ENCODE measurements at places on chromosomes 2 and 18.

GRCh38 chr18:8957731-8958130 is 144.8 kb upstream of the NDUFV2 start:
- no peak for DNase-seq

DNA sequence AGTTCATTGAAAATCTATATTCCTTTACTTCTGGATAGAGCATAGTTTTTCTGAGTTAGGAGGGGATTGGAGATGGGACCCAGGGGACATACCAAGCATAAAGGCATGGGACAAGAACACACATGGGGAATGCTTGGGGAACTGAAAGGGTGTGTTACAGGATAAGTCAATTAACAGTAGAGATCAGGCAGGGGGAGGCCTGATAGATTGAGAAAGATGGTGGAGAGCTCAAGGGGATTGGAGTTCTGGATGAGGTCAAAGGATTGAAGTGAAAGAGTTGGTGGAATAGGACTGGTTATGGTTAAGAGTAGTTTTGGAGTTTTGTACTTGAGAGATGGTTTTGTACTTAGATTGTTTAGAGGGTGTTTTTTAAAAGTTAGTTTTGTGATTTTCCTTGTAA is 16.1 kb downstream of the ACSL3 start:
- DNase-seq, result no peak

DNA sequence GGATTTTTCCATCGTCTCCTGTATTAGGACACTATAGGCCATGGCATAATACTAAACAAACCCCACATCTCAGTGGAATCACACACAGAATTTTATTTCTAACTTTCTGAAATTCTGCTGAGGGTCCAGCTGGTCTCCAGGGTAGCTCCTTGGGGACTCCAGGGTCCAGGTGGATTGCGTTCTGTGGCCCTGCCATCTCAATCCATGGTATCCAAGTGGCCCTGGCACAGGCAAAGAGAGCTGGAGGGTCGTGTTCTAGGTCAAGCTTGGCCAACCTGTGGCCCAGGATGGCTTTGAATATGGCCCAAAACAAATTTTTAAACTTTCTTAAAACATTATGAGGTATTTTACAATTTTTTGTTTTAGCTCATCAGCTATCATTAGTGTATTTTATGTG is 134.6 kb downstream of the CTIF start:
- DNase-seq, result no peak

- DNase-seq, result no peak
Observed at GRCh38 chr2:15938803-15939555, 1.4 kb upstream of the MYCN start.

GRCh38 chr2:28250006-28250405 is 142.7 kb upstream of the FOSL2 start:
- DNase-seq, result no peak

DNA sequence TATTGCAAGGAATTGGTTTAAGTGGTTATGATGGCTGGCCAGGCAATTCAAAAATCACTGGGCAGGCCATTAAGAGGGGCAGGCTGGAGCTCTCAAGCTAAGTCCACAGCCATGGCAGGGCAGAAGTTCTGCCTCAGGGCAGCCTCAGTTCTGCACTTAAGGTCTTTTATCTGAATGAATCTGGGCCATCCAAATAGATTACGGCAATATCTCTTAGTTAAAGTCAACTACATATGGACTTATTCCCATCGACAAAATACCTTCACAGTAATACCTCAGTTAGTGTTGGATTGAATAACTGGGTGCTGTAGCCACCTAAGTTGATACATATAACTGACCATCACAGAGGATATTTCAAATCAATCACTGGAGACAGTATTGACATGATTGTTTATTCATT is 904.8 kb downstream of the MBD2 start:
- no peak for DNase-seq

GRCh38 chr2:26740890-26741302 is 23.2 kb upstream of the SLC35F6 start:
- no peak for DNase-seq

GRCh38 chr18:39167990-39168389 is 1602.4 kb upstream of the CELF4 start:
- no peak for DNase-seq

DNA sequence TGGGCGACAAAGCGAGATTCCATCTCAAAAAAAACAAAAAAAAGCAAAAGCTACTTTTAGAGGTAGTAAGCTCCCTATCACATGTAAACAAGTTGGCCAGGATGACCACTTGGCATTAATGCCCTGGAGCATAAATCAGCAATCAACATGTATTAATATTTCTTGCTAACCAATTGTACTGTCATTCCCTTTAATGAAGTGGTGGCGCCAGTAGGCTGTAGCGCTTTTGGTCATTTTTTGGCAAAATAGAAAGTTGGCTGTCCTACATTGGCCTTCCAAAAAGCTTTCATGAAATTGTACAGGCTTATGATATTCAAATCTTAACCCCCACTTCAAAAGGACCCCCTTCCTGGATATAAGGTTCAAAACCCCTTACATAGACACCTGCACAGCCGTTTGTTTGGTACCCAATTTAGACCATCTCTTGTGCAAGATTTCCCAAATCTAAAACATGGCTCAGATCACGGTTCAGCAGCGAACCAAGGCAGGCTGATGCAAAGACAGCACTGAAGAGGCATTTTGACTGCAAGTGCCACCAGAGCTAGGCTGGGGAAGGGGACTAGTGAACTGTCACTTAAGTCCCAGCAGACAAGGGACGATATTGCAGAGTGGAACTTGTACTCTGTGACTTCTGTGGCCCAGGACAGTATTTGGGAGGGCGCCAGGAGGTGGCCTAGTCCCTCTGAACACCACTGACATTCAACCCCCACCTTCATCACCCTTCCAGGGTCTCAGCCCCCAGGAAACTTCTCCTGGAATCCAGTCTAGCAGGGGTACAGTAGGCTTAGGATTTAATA is 31.9 kb downstream of the SMAD7 start:
- DNase-seq, result no peak

- DNase-seq, result no peak
Observed at GRCh38 chr2:174180726-174181236, 67.6 kb downstream of the OLA1 start.

- DNase-seq, result no peak
Observed at GRCh38 chr2:26687328-26687727, 5.2 kb upstream of the KCNK3 start.

DNA sequence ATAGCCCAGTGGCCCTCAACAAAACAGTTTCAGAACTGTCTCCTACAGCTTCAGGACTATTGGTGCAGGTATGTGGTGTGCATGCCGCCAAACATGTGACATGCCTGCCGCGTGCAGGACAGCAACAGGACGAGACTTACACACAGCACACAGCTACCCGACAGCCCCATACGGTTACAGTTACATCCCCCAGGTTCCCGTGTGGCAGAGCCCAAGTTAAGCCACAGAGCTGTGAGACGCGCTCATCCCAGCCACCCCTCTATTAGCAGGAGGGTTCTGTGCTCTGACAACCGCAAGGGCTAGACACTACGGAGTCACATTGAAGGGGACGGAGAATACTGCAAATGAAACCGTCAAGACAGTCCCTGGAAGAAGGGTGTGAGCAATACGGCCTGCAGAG is 16.4 kb upstream of the TUBB6 start:
- no peak for DNase-seq

DNA sequence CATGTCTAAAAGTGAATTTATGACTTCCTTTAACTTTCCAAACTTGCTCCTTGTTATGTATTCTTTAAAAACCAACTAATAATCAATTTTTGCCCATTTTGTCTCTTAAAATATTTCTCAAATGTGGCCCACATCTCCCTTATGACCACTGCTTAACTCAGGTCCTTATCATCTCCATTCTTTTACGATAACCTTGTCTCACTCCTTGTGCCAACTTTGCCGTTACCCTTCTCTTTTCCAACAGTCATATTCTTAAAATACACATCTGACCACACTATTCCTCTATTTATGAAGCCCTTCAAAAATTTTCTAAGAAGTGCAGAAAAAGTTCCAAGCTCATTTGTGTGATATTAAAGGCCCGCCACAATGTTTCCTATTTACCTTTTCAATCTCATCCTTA is 47.8 kb downstream of the PPP1R1C start:
- no peak for DNase-seq

- no peak for DNase-seq
Observed at GRCh38 chr2:84793641-84794040, 87.2 kb downstream of the TRABD2A start.

DNA sequence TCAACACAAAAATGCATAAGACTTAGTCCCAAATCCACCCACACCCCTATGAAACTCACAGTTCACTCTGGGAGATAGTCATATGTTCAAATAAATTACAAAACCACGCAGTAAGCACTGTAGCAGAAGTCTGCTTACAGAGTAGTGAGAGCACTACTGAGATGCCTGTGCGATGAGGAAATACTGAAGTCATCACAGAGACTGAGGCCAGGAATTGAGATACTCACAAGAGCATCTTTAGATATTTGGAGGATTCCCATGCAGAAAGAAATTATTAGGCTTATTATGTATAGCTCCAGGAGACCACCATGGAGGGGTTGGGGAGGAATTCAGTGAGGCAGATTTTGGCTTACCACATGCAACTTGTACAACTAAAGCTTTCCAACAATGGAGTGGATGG is 82.3 kb downstream of the ANTXR1 start:
- DNase-seq, result no peak

- DNase-seq, result no peak
Observed at GRCh38 chr18:40984856-40985255, 970.2 kb upstream of the PIK3C3 start.

DNA sequence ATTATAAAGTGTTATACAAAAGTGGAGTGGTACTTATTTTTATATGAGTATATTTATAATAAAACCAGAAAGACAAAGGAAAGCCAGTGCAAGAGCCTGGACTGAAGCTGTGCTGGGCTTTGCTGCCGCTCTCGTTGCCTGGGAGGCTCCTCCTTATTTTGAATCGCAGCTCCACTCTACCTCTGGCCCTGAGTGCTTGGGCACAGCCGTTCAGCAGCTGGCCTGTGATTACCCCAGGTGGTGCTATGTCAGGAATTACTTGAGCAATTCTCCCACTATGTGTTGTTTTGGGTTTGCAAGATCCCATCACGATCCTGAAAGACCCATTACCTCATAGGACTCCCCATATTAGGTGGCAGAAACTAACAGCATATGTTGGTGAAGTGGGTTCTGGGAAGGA is 53.0 kb upstream of the LCLAT1 start:
- no peak for DNase-seq

DNA sequence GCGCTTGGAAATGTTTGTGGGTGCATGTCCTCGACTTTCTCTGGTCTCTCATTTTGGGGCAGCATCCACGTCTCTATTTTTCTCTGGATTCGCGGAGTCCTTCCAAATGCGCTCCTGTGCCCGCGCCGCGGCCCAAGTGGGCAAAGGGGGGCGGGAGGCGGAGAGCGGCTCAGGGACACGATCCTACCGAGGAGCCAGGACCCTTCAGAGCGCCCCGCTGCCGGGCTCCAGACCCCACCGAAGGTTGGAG is 990 bp downstream of the EPAS1 start:
- no peak for DNase-seq

DNA sequence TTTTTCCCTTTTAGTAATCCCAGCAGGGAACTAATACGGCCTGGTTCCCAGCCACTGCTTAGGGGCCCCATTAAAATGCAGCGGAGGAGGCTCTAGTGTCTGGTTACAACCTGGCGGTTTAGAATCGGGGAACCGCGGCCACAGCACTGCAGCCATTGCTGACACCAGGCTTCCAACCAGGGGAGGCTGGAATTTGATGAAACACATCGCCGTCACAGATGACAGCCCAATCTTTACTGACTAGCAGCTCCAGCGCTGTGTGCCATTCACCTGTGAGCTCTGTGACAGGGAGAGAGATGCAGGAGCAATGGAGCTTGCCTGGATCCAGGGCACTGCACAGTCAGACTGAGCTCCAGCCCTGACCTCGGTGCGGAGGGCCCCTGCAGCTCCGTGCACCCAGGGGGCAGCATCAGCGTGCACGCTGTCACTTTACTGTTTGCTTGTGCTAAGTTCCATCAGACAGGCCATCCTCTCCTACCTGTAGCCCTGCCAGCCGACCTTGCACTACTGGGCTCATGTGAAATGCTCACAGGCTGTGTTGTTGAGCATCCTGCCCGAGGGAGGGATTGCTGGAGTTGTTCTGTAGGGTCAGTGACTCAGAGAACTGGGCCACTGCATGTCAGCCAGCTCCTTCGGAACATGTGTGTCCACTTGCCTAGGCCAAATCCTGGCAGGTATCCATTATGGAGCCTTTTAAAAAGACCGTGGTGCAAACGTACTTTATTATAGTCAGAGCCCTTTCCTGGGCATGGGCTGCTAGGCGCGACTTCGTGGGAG is 203.5 kb downstream of the SEPTIN10 start:
- no peak for DNase-seq

- DNase-seq, result no peak
Observed at GRCh38 chr2:86275384-86275799, 62.0 kb downstream of the REEP1 start.

- DNase-seq, result no peak
Observed at GRCh38 chr2:3479430-3480320, 39.7 kb downstream of the ADI1 start.

- DNase-seq, result no peak
Observed at GRCh38 chr2:221999166-221999565, 299.6 kb downstream of the PAX3 start.

DNA sequence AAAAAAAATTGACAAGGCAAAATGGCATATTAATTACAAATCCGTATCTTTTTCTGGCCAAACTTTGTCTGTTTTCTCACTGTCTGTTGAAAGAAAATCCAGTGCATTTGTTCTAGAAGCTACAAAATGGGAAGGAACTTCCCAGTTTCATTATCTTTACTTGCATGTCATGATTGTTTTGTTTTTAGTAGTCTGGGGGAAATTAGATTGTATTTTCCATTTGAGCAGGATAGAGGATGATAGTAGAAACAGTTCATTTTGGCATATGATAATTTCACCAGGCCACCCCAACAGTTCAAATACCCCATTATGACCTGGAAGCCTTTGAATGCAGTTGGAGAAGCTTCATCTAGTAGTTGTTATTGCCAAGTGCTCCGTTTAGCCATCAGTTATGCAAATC is 77.5 kb upstream of the RANBP2 start:
- no peak for DNase-seq

GRCh38 chr18:76443519-76444445 is 51.3 kb downstream of the ZNF516 start:
- DNase-seq, result no peak

DNA sequence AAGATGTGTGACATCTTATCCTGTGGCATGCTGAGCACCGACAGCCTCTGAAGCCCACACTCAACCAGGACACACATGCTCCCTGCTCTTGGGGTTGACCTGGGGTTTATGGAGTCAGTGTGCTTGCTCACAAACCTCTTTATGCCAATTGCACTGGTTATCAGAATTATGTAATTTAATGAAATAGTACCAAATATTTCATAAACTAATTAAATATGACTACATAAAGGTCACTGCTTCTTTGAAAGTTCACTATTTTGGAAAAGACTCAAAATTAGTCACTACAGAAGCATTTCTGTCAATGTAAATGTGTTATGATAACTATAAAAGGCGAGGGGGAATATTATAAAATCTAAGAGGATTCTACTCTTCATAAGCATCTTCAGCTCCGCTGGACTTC is 76.7 kb downstream of the FHOD3 start:
- DNase-seq, result no peak

- DNase-seq, result no peak
Observed at GRCh38 chr2:81734981-81735380, 1430.4 kb upstream of the LRRTM1 start.

- DNase-seq, result no peak
Observed at GRCh38 chr2:190979906-190980629, 33.9 kb downstream of the STAT1 start.
